ENCODE measurements at places on chromosomes 4 and X.

DNA sequence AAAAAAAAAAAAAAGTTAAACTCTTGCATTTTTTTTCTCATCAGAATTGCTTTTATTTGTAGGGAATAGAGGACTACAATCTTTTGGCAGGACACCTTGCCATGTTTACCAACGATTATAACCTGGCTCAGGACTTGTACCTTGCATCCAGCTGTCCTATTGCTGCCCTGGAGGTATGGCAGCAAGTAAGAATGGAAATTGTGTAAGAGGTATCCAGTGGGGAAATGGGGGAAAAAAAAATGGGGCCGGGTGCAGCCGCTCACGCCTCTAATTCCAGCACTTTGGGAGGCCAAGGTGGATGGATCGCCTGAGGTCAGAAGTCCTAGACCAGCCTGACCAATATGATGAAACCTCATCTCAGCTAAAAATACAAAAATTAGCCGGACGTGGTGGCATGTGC, 49.8 kb downstream of the WDR19 start:
- no peak for DNase-seq

DNA sequence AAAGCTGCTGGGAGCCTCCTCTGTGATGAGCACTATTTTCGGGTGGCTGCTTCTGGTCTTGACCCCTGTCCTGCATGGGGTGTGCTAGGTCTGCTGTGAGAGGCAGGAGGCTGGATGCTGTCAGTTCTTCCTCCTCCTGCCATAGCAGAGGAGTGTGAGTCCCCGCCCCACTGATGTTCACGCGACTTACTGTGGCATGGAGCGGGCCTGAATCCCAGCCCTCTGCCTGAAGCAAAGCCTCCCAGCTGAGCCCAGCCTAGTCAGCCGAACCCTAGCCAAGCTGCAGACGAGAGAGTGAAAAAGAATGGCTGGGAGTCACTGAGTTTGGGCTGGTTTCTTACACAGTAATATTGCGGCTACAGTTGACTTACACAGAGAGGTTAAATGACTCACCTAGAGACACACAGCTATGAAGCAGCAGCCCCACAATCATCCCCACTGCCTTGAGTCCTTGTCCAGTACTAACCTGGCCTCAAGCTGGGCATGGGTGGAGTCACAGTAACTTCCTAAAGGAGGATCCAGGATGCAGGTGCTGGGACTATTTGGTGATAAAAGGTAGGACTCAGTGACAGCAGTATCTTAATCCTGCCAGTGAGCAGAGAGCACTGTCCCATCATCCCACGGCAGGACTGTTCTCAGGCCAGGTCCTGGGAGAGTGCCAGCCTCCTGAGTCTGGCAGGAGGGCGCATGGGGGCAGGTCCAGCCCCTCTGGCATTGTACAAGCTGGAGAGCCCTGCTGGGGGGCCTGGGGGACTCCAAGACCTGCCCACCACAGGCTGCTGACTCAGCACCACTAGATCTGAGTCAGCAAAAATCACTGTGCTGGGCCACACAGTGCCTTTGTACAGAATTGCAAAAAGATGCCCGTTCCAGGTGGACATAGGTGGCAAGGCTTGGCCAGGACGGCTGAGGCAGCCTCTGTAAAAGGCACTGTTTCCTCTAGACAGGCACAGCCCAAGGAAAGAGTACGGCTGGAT, 60.4 kb upstream of the CRMP1 start:
- DNase-seq, result no peak

DNA sequence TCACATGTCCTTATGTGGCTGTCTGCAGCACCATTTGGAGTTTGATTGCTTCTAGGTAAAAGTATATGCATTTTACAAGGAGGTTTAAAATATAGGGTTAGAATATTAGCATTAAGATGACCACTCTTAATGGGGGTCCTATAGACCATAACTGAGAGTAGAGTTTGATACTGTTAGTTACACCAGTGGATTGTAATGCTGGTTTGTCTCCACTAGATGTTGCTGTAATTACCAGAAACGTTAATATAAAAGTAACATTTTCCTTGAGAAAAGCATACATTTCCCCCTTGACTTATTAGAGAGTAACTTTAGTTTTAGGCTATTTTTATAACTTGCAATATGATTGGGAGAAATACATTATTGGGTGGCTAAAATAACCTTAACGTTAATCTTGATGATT, 93.0 kb downstream of the ZXDA start:
- no peak for DNase-seq

- DNase-seq, result peak; percentile 44
Observed at GRCh38 chr4:77052352-77052751, 23.4 kb downstream of the CCNI start.

DNA sequence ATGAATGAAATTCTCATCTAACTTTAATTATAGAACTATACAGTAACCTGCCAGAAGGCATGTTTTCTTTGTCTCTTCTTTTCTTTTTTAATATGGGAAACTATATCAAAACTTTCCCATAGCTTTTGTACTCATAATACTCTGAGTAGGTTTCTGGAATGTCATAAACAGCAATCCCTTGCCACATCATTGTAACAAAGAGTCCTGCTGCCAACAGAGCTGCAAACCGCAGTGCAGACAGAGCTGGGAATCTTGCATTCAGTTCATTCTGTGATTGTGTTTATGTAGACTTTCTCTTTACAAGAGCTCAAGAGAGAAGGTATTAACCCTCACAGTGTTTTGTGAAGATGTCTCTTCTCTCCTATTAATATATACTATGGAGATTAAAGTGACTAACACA, 304.4 kb upstream of the SLIT2 start:
- DNase-seq, result no peak

DNA sequence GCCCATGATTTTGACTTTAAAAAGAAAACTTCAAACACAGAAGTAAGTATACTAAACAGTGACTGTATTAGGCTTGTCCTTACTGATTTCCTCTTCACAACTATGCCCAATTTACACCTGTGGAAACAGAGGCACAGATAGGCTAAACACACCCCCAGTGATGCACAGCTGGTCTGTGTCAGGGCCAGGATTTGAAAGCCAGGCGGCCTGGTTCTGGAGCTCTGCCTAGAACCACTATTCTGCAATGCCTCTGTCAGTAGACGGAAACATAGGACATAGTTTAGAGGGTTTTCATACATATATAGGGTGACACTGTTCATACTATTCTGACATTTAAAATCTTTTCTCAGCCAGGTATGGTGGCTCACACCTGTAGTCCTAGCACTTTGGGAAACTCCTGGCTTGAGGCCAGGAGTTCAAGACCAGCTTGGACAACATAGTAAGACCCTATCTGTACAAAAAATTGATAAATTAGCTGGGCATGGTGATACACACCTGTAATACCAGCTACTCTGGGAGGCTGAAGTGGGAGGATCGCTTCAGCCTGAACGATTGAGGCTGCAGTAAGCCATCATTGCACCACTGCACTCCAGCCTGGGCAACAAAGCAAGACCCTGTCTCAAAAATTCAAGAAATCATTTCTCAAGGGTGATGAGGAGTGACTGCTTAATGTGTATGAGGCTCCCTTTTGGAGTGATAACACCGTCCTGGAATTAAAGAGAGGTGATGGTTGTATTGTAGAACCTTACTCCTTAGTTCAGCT, 23.0 kb upstream of the CBR4 start:
- DNase-seq, result no peak

DNA sequence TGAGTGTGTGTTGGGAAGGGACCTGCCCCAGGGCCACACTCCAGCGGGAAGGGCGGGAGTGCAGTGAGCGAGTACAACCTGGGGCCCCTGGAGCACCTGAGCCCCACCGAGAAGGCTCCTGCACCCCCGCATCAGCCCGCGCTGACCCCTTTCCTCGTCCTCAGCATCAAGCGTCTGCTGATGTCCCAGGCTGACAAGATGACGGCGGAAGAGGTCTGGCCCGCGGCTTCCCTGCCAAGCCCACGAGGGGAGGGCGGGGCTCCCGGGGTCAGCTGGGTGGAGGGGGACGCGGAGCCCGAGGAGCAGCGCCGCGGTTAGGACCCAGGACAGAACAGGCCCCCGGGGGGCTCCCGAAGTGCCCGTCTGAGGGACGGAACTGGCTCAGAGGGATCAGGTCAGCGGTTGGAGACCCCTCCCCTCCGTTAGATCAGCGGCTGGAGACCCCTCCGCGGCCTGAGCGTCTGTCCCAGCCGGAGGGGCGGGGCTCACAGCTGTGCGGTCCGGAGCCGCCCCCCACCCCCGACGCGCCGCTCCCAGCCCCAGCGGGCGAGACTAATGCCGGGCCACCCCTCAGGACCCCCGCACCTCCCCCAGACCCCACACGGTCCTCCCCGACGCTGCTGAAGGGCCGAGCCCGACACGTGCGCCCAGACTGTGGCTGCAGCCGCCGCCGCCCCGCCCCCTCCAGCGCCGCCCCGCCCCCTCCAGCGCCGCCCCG, 6.7 kb downstream of the MYL5 start:
- DNase-seq, result no peak

GRCh38 chr4:87632469-87632868, 17.6 kb upstream of the DMP1 start:
- no peak for DNase-seq
